ENCODE measurements at places on chromosomes 16 and 17. TPM values are rescaled to one million over a fixed set of nuclear protein-coding genes. Genes with fewer than 3 reads are reported as not detected.

The ASGR1 gene
- total RNA-seq: 399 TPM

The MED13 gene
- 22.9 TPM for total RNA-seq

The CENPN gene
- 6.6 TPM for total RNA-seq

The IGFBP4 gene
- total RNA-seq: 632 TPM

The KRT40 gene
- total RNA-seq: not detected

The CARD14 gene
- total RNA-seq: 0.29 TPM

GRCh38 chr17:19939993-19940721 lies 37.5 kb downstream of the AKAP10 start:
- no peak for DNase-seq
- H3K27ac ChIP-seq: no peak overlapping the region
- no peaks in the 10 kb centered on the region for H3K27me3 ChIP-seq
- H3K4me3 ChIP-seq: no peak overlapping the region

DNA sequence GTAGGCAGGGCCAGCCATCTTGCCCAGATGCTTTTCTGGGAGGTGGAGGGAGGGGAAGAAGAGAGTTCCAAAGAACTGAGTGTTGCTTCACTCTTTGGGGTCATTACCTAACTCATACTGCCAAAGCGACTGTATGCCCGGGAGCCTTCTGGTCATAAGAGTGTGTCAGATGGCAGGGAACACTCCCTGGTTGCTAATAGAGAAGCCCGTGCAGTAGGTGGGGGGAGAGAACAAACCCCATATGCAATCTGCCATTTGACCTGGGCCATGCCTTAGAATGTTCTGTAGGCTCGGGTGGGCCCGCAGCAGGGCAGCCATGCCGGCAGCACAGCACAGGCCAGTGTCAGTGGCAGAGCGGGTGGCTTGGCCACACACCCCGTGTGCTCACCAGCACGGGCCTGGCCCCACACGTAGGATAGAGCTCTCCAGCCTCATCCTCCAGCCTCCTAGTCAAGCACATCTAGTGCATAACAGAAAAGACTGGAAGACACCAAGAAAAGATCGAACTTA lies 120.5 kb downstream of the SOCS1 start:
- H3K27ac ChIP-seq: no peak overlapping the region
- no peak overlapping the region for H3K4me3 ChIP-seq
- H3K27me3 ChIP-seq: no peaks in the 10 kb centered on the region
- no peak for DNase-seq
- H3K4me1 ChIP-seq: no peaks in the 10 kb centered on the region
- peaks cover 2% of the 10 kb centered on the region for H3K36me3 ChIP-seq

- H3K36me3 ChIP-seq: no peaks in the 10 kb centered on the region
- no peaks in the 10 kb centered on the region for H3K4me1 ChIP-seq
- DNase-seq: no peak
- H3K4me3 ChIP-seq: no peak overlapping the region
Observed at GRCh38 chr17:32136856-32137255, 5.4 kb upstream of the RHOT1 start.

GRCh38 chr17:34623856-34624766 lies 44.7 kb downstream of the TMEM132E start:
- no peak overlapping the region for H3K27ac ChIP-seq
- H3K36me3 ChIP-seq: no peaks in the 10 kb centered on the region
- peak; percentile 21 for DNase-seq
- H3K4me3 ChIP-seq: no peak overlapping the region
- no peaks in the 10 kb centered on the region for H3K27me3 ChIP-seq

GRCh38 chr16:6132121-6132520 lies 1034.5 kb upstream of the EEF2KMT start:
- H3K36me3 ChIP-seq: no peaks in the 10 kb centered on the region
- H3K27ac ChIP-seq: no peak overlapping the region
- H3K4me1 ChIP-seq: no peaks in the 10 kb centered on the region
- no peaks in the 10 kb centered on the region for H3K27me3 ChIP-seq
- no peak overlapping the region for H3K4me3 ChIP-seq

DNA sequence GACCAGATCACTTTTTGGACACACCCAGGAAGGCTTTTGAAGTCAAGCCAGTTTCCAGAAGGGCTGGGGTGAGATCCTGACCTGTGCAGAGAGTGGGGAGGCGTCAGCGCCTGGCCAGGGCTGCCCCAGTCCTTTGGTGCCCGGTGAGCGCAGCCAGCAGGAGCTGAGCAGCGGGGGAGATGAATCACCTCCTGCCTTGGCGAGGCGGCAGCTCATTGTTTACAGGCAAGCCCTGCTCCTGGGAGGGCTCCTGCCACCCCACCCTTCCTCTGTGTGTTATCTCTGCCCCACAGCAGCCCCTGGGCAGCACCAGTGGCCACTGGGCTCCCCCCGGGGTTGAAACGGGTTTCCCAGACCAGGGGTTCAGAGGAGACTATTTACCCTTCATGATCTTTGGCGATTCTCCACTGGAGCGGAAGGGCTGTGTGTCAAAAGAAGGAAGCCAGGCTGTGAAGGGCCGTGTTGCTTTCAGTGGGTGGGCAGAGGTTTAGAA lies 14.1 kb upstream of the ITGB4 start:
- H3K4me1 ChIP-seq: no peaks in the 10 kb centered on the region
- no peak for DNase-seq
- no peaks in the 10 kb centered on the region for H3K27me3 ChIP-seq
- no peak overlapping the region for H3K27ac ChIP-seq

GRCh38 chr17:41419716-41420115 lies 4.7 kb downstream of the KRT37 start:
- H3K27ac ChIP-seq: no peak overlapping the region
- no peaks in the 10 kb centered on the region for H3K36me3 ChIP-seq
- no peaks in the 10 kb centered on the region for H3K4me1 ChIP-seq
- DNase-seq: no peak

DNA sequence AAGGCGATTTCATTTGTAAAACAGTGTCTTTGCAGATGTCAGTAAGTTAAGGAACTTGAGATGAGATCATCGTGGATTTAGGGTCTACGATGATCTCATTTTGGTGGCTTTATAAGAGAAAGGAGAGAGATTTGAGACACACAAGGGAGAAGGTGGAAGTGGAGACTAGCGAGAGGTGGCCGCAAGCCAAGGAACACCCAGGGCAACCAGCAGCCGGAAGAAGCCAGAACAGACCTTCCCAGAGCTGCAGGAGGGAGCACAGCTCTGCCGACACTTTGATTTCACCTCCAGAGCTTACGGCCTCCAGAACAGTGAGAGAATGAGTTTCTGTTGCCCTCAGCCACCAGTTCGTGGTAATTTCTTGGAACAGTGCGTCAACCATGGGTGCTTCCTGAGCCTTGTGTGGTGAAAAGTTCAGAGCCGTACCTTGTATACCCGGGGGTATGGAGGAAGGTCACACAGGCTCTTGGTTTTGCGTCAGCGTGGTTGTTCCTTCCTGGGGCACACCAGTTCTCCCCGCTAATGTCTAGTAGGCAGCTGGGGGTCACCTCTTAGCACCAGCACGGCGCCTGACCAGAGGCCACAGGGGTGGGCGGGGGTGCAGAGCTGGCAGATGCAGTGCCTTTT lies 12.9 kb upstream of the SEC14L1 start:
- no peak overlapping the region for H3K4me3 ChIP-seq
- no peaks in the 10 kb centered on the region for H3K4me1 ChIP-seq
- peak overlapping the region; percentile 58 for H3K27ac ChIP-seq

DNA sequence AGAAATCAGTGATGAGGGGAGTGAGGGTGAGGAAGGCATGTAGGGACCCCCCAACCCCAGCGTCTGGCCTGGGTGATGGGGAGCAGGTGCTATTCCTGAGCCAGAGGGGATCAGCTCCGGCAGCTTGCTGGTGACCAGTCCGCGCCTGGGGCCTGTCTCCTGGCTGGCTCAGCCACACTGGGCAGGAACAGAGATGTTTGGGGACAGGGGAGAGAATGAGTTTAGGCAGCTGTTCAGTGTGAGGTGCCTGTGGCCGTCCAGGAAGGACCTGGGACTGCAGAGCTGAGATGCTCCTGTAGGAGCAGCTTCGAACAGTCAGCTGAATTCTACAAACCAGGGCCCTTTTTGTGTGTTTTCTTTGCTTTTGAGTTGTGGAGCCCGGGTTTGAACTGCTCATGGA lies 23.2 kb upstream of the SPNS2 start:
- no peak for DNase-seq
- H3K4me3 ChIP-seq: no peak overlapping the region
- H3K4me1 ChIP-seq: no peaks in the 10 kb centered on the region
- H3K27me3 ChIP-seq: no peaks in the 10 kb centered on the region

DNA sequence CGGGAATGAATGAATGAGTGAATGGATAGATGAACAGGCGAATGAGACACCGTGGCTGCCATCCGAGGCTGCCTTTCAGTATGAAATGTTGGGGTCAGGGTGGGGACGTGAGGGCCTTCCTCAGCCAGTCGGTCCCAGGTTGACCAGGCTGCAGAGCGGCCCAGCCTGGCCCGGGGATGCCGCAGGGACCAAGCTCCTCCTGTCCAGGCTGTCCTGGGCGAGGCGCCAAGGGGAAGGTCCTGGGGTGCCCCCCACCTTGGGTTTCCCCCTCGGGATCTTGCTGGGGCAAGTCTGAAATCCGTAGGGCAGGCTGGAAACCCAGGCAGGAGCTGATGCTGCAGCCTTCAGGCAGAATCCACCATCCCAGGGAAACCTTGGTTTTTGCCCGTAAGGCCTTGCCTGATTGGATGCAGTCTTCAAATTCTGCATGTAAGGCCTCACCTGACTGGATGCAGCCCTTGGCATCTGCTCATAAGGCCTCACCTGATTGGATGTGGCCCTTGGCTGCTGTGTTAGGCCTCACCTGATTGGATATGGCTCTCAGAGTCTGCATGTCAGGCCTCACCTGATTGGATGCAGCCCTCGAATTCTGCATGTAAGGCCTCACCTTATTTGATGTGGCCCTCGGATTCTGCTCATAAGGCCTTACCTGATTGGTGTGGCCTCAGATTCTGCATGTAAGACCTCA lies 61.7 kb upstream of the ZNF469 start:
- no peaks in the 10 kb centered on the region for H3K36me3 ChIP-seq
- H3K4me3 ChIP-seq: no peak overlapping the region
- no peak overlapping the region for H3K27ac ChIP-seq
- no peaks in the 10 kb centered on the region for H3K27me3 ChIP-seq
- no peak for DNase-seq

Measured in right lobe of liver (tissue), 6 donors.